ENCODE measurements at places on chromosomes 3 and 15. TPM values are rescaled to one million over a fixed set of nuclear protein-coding genes. Genes with fewer than 3 reads are reported as not detected.
A peak's percentile ranks its signal among the peaks of the same experiment; 100 is the strongest.

- no peak for DNase-seq
Observed at GRCh38 chr3:109559389-109559788, 222.0 kb upstream of the DPPA4 start.

GRCh38 chr3:35635407-35635806 lies 3.9 kb upstream of the ARPP21 start:
- no peak for DNase-seq

DNA sequence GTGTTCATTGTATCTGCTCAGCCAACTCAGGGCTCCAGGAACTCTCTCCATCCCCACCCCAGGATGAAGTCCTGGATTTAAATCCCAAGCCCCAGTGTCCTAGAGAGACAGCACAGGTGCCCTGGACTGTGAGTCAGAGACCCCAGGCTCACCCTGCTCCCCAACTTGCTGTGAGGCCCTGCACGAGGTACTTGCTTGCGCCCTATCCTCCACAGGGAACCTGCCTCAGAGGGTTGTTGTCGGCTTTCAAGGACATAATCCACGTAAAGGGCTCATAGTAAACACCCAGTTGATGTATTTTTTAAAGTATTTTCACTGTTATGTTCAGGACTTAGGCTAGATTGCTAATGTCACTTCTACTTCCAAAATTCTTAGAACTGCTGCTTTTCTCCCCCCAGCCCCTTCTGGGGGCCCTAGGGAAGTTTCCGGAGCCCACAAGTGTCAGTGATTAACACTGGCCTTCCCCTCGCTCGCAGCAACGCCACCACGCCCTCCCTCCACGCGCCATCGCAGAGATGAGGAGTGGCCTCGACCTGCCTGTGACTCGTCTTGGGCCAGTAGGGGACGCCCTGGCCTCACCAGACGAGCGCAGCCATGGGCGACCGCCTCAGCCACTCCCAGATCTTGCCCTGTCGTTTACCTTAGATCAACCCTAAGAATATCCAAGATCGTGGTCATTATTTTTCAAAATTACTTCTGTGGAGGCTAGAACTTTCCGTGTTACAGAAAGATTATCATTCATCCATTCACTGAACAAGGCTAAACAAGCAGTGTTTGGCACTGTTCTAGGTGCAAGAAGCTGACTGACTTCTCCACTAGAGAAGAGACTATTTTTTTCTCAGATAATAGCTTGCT lies 6.0 kb upstream of the SRP14 start:
- DNase-seq, result peak; percentile 85

The MRPS11 gene
- total RNA-seq, result 45.0 TPM

The TTC23 gene
- total RNA-seq, result 38.2 TPM

- DNase-seq, result no peak
Observed at GRCh38 chr3:180253283-180253682, 216.5 kb upstream of the PEX5L start.

- DNase-seq, result no peak
Observed at GRCh38 chr15:24943361-24943760, 11.4 kb upstream of the SNRPN start.

DNA sequence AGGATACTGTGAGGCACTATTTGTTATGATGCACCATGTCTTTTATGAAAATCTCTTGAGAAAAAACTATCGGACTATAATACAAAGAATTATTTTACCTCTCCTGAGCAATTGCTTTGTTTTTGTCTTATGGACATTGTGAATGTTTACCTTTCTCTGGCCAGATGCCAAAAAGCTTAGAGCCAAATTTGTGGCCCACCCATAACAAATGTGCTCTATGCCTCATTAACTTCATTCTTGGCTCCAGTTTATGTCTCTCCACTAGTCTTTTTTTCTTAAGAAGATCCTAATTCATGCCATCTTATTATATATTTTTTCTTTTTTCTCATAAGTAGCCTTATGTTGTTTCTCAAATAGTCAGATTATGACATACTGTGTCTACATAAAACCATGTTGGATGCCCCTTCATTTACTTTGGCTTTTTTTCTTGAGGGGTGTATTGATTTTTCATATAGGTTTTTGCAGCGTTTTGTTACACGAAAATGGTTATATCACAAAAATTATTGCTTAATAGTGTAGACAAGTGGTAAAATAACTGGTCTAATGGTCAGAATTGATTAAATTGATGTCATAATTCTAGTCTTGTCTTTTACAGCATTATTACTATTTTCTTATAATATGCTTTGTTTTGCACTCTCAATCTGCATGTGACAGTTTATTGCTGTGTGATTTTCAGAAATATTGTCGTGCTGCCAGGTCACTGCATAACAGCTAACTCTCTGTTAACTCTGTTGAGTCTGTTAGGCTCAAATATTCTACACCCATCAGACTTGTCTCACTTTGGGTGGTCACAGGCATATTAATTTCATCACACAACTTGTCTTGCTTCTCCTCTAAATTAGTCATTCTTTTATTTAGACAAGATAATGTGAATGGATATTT lies 18.2 kb downstream of the SENP8 start:
- DNase-seq, result no peak

The MYEF2 gene
- total RNA-seq, result 143 TPM

The MFN1 gene
- 25.9 TPM for total RNA-seq

DNA sequence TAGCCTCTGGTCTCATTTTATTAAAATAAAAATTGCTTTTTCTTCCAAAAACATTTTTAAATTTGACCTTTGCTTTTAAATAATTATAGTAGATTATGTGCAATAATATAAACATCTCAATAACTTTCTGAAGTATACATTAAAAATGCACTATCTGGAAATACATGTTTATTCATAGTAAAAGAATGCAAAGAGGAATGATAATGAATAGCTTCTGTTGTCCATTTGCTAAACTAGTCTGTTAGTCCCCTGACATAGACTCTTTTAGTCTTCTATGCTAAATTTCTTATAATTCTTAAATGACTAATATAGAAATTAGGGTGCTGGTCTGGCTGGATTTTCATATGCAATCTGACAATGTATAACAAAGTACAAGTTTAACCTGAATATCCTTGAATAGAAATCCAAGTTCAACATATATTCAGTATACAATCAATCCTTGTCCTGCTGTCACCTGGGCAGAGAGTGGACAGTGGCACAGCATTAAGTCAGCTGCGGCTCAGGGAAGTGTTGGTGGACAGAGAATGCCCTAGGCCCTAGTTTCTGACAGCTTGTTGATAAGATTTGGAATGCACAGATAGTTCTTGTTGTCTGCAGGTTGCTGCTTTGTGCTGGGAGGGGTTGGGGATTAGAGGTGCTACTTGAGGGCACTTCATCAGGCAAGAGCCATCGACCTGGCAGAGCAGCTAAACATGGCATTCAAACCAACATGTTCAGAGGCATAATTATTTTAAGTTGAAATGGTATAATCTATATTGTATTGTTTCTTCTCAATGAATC lies 161.7 kb downstream of the MBNL1 start:
- peak; percentile 84 for DNase-seq

- DNase-seq, result no peak
Observed at GRCh38 chr3:187852842-187853730, 107.8 kb upstream of the BCL6 start.

The GOLGA6L1 gene
- total RNA-seq, result not detected

GRCh38 chr3:14633819-14634424 lies 17.6 kb upstream of the CCDC174 start:
- DNase-seq, result peak; percentile 85

- DNase-seq, result no peak
Observed at GRCh38 chr3:123351501-123351900, 97.4 kb downstream of the ADCY5 start.

- DNase-seq, result no peak
Observed at GRCh38 chr3:152447511-152447910, 178.8 kb downstream of the MBNL1 start.

The AADAC gene
- total RNA-seq, result not detected

DNA sequence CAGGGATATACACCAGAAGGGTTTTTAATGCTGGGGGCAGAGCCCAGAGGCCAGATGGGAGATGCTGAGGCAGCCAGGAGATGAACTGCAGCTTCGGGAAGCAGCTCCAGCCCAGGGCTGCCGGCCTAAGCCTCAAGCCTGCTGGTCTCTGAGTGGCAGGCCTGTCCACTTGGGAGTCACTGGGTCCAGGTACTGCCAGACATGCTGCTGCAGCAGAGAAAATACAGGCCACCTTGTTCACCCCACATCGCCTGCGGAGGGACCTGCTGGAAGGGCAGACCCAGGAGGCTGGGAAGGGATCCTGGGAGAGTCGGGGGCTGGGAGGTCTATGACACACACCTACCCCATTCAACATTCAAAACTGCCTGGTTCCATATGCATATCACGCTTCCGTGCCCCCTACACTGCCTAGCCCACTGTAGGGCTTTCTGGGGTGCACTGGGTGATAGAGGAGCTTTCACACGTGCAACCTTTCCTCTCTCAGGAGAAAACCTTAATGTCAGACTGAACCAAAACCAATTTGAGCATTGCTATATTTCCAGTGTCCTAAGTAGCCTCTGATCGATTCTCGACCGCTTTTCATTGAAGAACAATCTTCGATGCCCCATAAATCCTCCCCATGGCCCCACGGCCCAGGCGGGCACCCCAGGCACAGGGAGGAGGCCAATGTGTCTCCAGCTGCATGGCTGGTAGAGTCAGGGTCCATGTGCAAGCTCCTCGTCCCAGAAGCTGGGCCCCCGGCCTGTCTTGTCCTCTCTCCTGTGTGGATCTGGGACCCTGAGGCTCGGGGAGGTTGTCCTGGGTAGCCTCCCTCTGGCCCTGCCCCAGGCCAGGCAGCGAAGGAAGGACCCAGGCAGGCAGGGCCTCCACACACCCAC lies 147.4 kb downstream of the ATP10A start:
- DNase-seq, result no peak

- peak; percentile 76 for DNase-seq
Observed at GRCh38 chr3:111636366-111636885, 41.3 kb upstream of the ZBED2 start.

The C3orf49 gene
- not detected for total RNA-seq

The PLA2G4D gene
- 0.03 TPM for total RNA-seq

- no peak for DNase-seq
Observed at GRCh38 chr15:38164061-38164460, 88.6 kb upstream of the SPRED1 start.

The CHST13 gene
- 0.67 TPM for total RNA-seq

DNA sequence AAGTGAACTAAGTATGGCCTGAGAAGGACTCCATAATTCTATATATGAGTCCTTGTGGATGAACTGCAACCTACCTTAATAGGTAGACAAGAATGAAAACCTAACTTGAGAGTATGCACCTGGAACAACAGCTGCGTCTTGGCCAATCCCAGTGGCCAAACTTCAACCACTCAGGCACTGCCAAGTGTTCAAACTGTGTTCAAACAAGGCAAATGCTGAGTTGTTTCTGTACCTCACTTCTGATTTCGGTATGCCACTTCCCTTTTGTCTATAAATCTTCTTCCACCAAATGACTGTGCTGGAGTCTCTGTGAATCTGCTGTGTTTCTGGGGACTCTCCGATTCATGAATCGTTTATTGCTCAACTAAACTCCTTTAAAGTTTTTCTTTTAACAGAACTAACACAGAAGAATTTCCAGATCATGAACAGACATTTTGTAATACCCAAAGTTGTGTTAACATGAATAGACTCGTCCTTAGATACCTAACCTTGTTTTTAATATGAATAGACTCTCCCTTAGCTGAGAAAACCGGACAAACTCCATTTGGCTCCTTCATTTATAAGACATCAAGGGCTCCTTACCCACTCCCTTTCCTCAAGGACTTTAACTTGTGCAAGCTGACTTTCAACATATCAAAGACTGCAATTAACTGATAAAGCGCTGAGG lies 4.1 kb downstream of the ZNF717 start:
- no peak for DNase-seq

DNA sequence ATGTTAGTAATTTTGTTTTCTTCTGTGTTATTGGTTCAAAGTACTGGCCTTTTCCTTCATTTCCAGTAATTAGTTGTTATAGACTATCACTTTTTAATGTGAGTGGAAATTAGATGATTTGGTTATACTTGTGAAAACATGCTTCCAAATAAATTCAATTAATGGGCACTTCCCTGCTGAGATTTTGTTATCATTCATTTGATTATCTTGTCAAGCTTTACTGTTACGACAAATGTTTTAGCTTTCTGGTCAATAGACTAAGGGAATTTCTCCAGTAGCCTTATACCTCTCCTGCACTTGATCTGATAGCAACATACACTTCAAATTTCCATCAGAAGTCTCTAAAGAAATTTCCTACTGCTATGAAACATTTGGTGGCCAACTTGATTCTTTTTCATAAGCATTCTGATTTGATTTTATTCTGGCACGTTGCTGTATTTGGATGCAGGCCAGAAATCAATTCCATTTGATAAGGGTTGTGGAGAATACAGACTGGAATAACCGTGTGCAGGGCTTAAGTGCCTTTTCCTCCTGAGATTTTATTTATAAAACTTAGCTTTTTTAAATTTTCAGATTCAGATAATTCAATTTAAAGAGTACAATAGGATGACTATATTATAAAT lies 573.8 kb upstream of the NAALADL2 start:
- no peak for DNase-seq

- DNase-seq, result no peak
Observed at GRCh38 chr15:76861815-76862397, 43.2 kb downstream of the SCAPER start.

DNA sequence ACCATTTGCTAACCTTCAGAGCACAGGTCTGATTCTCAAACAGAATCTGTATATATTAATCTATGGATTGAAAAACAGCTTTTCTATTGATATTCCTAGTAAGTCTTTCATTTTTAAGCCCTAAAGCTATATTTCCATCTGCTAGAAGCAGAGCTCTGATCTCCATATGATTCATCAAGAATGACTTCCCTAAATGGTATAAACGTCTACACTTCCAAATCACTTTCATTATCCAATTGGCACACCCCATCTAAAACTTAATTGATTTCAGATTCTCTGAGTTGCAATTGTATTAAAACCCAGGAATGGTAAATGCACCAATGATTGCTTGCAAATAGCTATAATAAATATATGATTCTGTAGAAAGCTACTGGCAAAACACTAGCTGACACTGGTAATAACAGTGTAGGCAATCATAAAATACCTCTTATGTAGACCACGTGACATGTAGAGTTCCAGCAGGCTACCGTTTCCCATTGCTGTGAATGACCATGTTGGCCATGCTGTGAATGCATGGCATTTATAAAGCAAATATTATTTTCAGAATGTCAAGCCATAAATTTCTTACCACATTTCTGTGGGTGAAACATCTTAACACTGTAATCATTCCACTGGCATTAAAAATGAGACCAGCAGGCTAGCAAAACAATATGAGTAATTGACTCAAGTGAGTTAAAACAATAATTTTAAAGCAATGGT lies 226.0 kb downstream of the ZMAT3 start:
- no peak for DNase-seq

The SPATA12 gene
- not detected for total RNA-seq

GRCh38 chr3:59422312-59422711 lies 372.5 kb upstream of the CFAP20DC start:
- DNase-seq, result no peak

The DAPK2 gene
- 1.4 TPM for total RNA-seq

The TPRG1 gene
- 0.48 TPM for total RNA-seq

The TMC3 gene
- total RNA-seq, result 0.21 TPM

The HYAL3 gene
- total RNA-seq, result 6.4 TPM

Data from cardiac muscle cell (in vitro differentiated cells and primary cell).